Spleen (tissue), 13 donors: ENCODE measurements at places on chromosomes 5 and 9.
A peak's percentile ranks its signal among the peaks of the same experiment; 100 is the strongest.

DNA sequence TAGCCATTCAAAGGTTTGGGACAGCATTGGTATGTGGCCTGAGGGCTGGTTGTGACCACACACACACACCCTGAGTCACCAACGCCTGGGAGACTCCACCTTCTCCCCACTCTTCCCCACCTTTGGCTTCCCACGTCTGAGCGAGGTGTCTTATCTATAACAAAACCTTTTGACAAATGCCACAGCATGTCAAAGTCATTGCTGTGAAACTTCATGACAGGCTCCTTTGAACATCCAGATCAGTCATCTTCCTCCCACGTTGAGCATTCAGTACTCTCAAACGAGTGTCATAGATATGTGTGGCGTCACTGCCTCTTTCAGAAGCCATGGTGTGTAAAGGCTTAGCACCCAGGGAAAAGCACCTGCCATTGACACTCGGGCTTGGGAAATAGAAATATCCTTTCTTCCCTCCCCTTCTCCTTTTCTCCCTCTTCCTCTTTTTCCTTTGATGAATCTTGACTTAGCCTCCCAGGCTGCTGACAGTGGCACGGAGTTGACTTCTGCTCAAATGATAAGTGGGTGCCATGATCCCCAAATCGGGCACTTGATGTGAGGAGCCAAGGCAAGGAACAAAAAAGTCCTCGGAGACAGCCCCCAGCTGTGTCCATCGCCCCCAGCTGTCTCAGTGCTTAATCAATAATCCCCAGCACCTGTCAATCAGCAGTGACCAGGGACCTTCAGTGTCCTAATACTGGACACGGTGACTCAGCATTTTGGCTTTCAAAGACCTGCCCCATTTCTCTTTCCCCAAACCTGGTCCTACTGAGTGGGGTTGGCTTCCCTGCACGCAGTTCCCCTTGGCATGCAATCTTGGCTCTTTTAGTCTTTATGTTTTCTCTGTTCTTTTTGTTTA lies 114.8 kb downstream of the FGF18 start:
- no peak for DNase-seq
- H3K4me1 ChIP-seq = no peaks in the 10 kb centered on the region
- H3K36me3 ChIP-seq = no peaks in the 10 kb centered on the region
- H3K27me3 ChIP-seq = no peaks in the 10 kb centered on the region
- no peak overlapping the region for H3K4me3 ChIP-seq

GRCh38 chr5:111453295-111453694 lies 59.0 kb downstream of the STARD4 start:
- H3K4me1 ChIP-seq = no peaks in the 10 kb centered on the region
- DNase-seq = no peak
- H3K27ac ChIP-seq = no peak overlapping the region
- H3K27me3 ChIP-seq = no peaks in the 10 kb centered on the region
- no peaks in the 10 kb centered on the region for H3K36me3 ChIP-seq

GRCh38 chr9:117644932-117645636 lies 59.1 kb upstream of the TLR4 start:
- peaks cover 5% of the 10 kb centered on the region for H3K27me3 ChIP-seq
- H3K27ac ChIP-seq = peak overlapping the region; percentile 72
- H3K36me3 ChIP-seq = no peaks in the 10 kb centered on the region
- H3K4me1 ChIP-seq = peaks cover 37% of the 10 kb centered on the region
- H3K4me3 ChIP-seq = no peak overlapping the region

DNA sequence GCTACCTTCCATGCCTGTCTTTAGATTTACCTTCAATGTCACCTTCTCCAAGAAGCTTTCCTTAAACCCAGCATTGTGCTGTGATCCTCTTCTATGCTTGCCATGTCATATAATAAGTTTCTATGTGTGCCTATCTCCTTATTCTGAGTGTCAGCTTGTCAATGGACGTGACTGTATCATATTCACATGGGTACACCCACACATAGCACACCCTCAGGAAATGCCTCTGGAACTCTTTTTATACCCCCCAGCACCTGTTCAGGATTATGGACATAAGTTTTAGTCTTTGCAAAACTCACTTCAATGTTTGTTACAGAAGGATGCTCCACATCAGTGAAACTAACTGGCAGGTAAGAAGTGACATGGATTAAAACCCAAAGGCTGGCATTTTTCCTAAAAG lies 7.4 kb downstream of the GAS1 start:
- no peak overlapping the region for H3K27ac ChIP-seq
- H3K4me3 ChIP-seq = no peak overlapping the region
- DNase-seq = no peak
- H3K36me3 ChIP-seq = no peaks in the 10 kb centered on the region
- peaks cover 5% of the 10 kb centered on the region for H3K4me1 ChIP-seq
